ENCODE measurements at places on chromosomes 5 and 9.

DNA sequence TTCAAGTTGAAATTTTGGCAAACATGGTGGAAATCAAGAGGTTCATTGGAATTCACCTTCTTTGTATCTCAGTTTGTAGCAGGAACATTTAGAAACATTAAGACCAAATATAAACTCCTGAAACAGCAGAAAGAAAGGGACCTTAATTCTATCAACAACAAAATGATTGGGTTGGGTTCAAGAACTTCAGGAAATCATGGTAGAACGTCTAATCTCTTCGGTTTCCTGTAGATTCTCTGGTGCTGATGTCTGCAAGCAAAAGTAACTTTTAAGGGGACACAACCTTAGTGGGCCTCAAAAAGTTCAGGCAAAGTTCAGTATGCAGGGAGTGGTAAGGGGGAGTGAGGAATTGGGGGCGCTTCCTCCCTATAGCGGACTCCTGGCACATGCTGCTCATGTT is 3.4 kb downstream of the IL33 start:
- DNase-seq, result no peak

- DNase-seq, result no peak
Observed at GRCh38 chr5:1702318-1702717, 97.3 kb downstream of the MRPL36 start.

- no peak for DNase-seq
Observed at GRCh38 chr9:36934478-36935065, 99.5 kb downstream of the PAX5 start.

DNA sequence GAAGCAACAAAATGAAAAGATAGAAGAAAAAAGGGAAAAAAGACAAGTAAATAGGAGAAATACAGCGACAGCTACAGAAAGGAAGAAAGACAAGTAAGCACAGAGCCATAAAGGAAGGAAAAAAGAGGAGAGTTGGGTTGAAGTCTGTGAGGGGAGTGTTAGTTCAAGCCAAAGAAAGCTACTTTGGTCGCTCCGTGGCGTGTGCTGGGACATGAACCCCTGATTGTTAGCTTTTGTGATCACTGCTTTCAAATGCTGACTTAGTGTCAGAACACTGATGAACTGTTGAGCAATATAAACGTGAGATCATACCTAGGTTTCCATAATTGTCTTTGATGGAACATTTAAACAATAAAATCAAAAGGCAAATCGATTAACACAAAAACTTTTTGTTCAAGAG is 370.1 kb downstream of the TMEM161B start:
- no peak for DNase-seq
